ENCODE measurements at places on chromosomes 3 and 15. TPM values are rescaled to one million over a fixed set of nuclear protein-coding genes. Genes with fewer than 3 reads are reported as not detected.

The SOX14 gene
- not detected for total RNA-seq

The DNAH12 gene
- total RNA-seq: not detected

The PHLDB2 gene
- 73.3 TPM for total RNA-seq

The ZNF385D gene
- total RNA-seq: 9.8 TPM
